Germinal center (tissue), 1 donor: ENCODE measurements at places on chromosomes 7 and 10.

GRCh38 chr7:150942001-150942590 is 36.0 kb downstream of the KCNH2 start:
- no peak for DNase-seq

DNA sequence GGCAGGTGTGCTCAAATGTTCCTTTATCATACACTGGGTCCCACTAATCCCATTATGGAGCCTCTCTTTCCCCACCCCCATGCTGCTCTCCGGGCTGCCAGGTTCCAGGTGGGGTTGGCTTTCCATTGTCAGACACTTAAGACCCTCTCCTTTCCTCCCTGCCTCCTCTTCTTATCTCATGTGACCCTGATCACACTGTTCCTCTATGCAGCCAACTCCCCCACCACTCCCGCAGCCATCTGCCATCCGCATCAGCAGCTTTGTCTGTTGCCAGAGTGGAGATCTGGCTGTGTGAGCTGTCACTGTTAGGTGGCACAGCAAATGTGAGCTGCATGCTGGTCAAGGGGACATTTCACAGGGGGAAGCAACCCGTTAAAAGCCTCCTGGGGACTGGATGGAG is 391.4 kb downstream of the TNS3 start:
- no peak for DNase-seq

- no peak for DNase-seq
Observed at GRCh38 chr10:33234831-33235237, 99.6 kb downstream of the NRP1 start.

GRCh38 chr7:116159711-116160110 is 50.6 kb upstream of the TES start:
- no peak for DNase-seq

DNA sequence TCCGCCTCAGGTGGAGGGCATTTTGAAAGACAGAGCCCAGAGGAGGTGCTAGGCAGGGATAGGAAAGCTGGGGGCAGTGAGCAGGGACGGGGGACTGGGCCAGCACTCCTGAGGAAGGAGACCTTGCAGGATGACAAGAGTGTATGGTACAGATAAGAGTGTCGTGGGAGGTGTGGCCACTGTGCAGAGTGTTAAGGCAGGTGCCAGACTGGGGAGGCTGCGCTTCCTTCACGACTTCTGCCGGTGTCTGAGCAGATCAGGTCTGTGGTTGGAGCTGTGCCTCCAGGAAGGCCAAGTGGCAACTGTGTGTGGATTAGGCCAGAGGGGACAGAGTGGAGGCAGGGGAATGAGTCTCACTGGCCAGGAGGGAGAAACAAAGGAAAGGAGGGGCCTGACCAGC is 161.7 kb downstream of the HIBADH start:
- no peak for DNase-seq

GRCh38 chr7:120805636-120806388 is 52.1 kb downstream of the TSPAN12 start:
- peak; percentile 59 for DNase-seq

DNA sequence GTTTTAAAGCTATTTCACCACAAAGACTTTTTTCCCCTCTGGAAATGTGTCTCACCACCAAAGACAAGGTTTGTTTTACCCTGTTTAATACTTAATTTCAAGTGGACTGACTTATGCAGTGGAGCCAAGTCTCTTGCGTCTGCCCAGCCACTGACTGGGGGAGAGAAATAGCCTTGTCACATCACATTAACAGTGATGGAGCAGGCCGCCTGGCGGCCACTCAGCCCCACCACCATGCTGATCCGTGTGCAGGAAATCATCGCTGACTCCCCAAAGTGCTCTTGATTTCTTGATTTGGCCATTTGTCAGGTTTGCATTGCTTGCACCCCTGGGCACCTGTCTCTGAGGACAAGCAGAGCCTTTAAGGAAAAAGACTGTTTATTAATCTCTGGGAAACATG is 334.1 kb downstream of the GLRX3 start:
- no peak for DNase-seq

GRCh38 chr10:58064714-58065528 is 202.8 kb downstream of the IPMK start:
- DNase-seq, result peak; percentile 3

DNA sequence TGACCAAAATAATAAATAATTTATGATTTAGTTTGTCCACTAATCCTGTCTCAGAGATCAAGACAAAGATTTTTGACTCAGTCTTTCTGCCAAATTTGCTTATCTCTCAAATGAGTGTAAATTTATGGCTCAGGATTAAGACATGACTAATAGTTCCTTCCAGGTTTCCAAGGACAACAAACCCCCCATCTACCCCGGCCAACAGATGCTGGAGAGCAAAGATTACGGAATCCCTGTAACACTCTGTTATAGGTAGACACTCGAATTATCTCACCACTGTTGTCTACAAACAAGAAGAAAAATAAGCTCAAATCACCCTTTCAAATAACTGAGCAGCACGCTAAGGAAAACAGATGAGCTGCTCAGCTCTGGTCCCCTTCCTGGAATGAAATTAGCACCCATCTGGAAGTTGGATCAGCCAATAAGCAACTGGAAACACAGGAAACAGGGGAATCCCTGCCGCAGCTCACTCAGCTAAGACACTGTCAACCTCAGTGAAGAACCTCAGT is 56.8 kb upstream of the SVIL start:
- DNase-seq, result no peak

DNA sequence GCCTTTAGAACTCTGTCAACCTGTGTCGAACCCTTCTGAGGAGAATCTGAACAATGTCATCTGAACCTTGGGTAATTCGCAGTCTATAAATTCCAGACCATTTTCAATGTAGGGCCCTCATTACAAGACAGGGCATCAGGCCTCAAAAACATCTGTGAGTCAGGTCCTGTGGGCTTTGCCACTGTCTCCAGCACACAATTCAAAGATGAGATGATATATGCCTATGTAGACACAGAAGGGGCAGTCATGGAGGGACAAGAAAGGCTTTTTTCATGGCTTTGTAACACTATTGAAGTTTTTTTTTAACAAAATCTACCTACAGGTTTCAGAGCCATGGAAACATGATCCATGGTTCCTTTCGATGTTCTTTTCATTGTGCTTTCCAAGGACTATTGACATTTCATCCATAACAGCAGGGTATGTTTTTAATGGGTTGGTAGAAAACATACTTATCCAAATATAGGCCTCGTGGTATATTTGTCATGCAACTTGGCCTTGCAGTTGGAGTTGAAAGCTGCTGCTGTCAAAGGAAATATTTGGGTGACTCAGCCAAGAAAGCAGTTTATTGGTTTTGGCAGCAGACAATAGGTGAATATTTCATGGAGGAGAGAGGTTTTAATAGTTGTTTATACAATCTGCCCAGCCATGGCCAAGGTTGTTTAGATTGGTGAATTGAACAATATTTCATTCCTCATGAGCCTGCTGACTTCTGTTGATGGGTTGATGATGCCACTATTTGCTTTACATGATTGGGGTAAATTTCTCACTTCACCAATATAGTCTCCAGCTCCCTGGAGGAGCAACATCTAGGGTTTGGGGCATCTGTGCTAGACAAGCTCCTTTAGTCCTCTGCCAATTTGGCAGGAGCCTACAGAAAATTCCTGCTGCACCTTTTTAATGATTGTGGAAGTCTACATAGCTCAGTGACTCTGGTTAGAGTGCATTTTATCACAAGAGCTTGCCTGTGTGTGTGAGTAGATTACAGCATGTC is 158.4 kb upstream of the TMEM72 start:
- DNase-seq, result no peak

GRCh38 chr10:52615756-52616394 is 156.7 kb downstream of the MBL2 start:
- DNase-seq, result no peak

GRCh38 chr10:74669210-74669609 is 157.2 kb upstream of the KAT6B start:
- no peak for DNase-seq

- peak; percentile 15 for DNase-seq
Observed at GRCh38 chr7:50679218-50680007, 103.3 kb downstream of the GRB10 start.

DNA sequence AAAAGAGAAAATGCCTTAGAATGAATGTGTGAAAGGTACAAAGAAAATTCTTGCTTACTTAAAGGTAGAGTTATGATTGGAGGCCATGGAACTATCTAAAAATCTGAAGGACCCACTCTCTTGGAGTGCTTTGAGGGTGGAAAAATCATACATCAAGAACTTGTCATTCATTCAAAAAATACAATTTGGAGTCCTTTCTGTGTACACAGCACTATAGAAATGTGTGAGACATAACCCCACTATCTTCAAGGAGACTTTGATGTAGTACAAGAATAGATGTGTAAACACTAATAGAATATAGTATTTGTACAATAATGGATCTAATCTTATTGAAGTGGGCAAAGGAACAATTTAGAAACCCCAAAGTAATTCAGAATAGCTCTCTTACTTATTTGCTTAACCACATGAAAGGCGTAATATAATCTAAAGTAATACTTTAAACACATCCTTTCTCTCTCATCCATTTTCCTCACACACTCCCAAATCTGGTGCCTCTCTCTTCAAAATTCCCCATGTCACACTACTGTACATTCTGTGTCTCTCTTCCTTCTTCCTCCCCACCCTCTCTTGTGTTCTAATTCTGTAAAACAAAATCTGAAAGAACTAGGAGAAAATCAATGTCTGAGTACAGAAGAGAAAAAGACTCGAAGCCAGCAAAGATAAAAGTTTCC is 166.7 kb downstream of the DNAJB9 start:
- no peak for DNase-seq
